Dermis blood vessel endothelial cell (primary cell): ENCODE measurements at places on chromosomes 13 and 19. TPM values are rescaled to one million over a fixed set of nuclear protein-coding genes. Genes with fewer than 3 reads are reported as not detected.

- DNase-seq = peak; percentile 42
Observed at GRCh38 chr13:106709522-106709921, 141.6 kb upstream of the ARGLU1 start.

DNA sequence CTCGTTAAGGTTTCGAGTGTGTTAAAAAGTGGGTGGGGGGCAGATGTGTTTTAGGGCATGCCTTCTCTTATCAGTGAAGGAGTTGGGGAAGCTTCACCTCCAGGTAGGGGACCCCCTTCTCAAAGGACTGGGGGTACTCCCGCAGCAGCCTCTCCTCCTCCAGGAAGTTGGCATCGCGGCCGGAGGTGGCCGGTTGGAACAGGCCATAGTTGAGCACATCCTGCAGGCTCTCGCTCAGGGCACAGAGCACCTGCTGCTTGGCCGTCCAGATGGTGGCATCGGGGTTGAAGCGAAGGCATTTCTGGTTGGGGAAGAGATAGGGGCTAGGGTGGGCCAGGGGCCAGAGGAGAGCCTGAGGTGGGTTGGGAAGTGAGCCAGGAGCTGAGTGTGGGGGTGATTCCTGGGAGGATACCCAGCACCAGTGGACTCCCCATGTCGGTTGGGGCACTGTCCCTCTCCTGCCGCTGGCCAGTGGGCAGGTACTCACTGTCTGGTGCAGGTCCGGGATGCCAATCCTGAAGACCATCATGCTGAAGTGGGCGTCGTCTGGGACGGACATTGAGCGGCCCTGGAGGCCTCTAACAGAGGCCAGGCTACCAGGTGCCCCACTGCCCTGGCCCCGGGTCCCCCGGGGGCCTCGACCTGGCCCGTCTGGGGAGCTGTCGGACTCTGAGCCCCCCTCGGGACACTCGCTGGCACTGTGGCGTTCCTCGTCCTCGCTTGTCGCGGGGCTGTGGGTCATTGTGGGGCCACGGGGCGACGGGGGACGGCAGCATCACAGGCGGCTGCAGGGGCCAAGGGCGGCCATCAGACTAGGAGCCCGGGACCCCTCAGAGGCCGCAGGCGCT is 3.2 kb downstream of the SHANK1 start:
- no peak for DNase-seq

- DNase-seq = peak; percentile 48
Observed at GRCh38 chr19:43739439-43740235, 15.1 kb downstream of the SMG9 start.

- DNase-seq = no peak
Observed at GRCh38 chr19:48490981-48491792, 20.4 kb downstream of the LMTK3 start.

Gene ZNF780B
- total RNA-seq = 13.8 and 15.8 TPM in 2 replicates

- DNase-seq = peak; percentile 69
Observed at GRCh38 chr19:35044317-35045117, 3.0 kb downstream of the HPN start.

DNA sequence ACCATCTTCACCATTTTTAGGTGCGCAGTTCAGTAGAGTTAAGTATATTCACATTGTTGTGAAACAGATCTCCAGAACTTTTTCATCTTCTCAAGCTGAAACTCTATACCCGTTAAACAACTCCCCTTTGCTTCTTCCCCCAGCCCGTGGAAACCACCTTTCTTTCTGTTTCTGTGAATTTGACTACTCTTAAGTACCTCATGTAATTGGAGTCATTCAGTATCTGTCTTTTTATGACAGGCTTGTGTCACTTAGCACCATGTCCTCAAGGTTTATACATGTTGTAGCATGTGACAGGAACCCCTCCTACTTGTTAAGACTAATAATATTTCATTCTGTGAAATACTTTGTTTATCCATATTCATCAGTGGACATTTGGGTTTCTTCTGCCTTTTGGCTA is 52.8 kb downstream of the TNFRSF19 start:
- DNase-seq = no peak

DNA sequence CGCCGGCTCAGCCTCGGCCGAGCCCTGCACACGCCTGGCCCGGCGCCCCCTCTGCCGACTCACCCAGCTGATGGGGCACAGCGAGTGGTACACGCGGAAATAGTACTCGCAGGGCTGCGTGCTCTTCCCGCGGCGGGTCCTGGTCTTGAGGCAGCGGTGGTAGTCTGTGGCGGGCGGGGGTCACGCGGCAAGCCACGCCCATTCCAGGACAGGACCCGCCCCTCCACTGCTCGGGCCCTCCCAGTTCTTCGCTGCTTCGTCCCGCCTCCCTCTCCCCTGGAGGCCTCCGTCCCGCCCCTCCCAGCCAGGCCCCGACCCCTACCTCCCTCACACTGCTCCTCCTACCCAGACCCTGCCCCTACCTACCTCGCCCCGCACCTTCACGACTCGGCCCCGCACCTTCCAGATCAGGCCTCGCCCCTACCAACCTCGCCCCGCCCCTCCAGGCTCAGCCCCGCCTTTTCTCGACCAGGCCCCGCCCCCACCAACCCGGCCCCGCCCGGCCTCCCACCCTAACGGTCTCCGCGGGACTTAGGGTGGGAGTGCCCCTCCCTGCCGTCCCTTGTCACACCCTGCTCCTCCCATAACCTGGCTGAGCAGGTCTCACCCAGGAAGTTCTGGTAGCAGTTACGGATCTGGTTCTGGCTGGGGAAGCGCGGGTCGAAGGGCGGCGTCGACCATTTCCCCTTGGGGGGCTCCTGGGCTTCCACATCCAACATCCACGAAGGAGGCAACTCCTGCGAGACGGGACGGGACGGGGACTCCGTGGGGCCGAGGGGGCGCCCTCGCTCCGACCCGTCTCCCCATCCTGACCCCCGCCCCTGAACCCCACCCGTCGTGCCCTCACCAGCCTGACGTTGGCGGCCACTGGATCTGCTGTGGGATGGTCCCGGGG is 469 bp downstream of the COX6B2 start:
- DNase-seq = peak; percentile 34

Gene ACER1
- not detected in 2 replicates for total RNA-seq

DNA sequence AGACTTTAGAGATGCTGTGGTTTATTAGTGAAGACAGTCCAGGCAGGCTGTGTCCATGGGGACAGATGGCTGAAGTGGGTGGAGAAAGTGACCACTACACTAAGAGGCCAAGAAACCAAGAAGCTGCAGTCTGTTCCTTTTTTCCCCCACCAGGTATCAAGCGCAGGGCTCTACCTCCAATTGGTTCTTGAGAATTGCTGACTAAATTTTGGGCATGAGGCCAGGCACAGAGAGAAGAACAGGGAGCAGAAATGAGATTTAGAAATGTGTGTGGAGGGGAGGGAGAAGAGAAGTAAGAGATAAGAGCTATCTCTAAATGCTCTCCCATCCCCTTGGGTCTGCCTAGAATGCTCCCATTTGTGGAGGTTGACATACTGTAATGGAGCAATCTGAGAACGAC is 12.3 kb upstream of the CYSLTR2 start:
- DNase-seq = no peak

Gene FBN3
- 0.05 TPM in 1 of 2 replicates, not detected in the other for total RNA-seq

GRCh38 chr19:55419624-55420236 is 12.1 kb upstream of the UBE2S start:
- DNase-seq = no peak
